ENCODE measurements at places on chromosomes 3 and 15.

- no peak for DNase-seq
These were observed 49.3 kb upstream of the XCR1 start for GRCh38 chr3:46076606-46077005.

GRCh38 chr3:52507359-52507758, 12.2 kb downstream of the STAB1 start:
- no peak for DNase-seq

- no peak for DNase-seq
These were observed 339.0 kb downstream of the EPHB1 start for GRCh38 chr3:135133905-135134683.

DNA sequence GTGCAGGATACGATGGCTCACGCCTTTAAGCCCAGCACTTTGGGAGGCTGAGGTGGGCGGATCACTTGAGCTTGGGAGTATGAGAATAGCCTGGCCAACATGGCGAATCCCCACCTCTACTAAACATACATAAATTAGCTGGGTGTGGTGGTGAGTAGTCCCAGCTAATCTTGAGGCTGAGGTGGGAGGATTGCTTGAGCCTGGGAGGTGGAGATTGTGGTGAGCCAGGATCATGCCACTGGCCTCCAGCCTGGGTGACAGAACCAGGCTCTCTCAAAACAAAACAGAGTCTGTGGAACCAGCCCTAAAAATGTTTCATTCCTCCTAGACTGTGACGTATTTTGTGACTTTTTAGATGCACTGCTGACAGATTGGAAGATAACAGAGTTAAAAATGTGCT, 34.3 kb upstream of the RAD51 start:
- DNase-seq: no peak

DNA sequence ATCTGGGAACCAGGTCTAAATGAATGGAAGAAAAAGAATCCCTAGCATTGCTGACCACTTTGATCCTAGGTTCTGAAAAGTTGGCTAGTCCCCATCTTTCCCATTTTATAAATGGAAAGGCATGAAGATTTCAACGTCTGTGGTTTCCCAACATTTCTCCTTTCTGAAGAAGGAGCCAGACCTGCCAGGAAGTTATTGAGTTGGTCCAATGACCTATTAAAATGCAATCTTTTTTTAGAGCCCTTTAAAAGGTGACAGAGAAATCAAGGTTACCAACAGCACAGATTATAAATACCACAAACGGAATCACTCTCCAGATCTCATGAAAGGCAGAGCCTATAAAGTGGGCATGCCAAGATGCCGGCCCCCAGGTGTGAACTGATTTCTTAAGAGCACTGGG, 505.6 kb upstream of the THBS1 start:
- DNase-seq: no peak

DNA sequence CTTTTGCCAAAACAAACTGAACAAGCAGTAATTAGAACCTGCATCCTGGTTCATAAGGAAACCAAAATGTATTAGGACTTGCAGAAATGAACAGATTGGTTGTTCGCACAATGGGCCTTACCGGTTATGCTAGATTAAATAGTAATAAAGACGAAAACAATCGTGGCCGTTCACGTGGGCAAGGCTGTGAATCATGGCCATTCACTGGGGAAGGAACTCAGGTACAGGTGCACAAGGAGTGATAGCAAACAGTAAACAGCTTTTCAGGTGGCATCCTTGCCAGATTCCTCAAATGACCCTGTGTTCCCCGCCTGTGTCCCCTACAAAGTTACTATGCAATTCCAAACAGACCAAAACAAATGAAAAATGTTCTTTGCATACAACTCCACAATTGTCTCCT, 8.2 kb downstream of the LRIG1 start:
- no peak for DNase-seq

DNA sequence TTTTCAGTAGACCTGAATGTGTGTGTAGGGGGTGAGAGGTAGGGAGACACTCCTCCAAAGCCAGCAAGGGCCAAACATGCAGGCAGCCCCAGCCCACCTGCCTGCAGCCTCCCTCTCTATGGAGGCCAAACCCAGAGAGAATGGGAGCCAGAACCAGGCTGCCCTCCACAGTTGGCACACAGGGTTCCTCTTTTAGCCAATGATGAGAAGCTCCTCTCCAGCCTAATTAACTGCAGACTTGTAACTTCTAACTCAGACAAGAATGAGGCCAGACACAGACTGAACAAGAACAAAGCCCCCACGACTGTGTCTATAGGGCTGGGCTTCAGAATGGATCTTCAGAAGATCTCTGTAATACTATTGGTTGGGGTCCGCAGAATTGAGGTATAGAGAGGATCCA, 12.3 kb upstream of the TLE3 start:
- no peak for DNase-seq

GRCh38 chr15:62867844-62868243, 174.7 kb upstream of the TPM1 start:
- no peak for DNase-seq

DNA sequence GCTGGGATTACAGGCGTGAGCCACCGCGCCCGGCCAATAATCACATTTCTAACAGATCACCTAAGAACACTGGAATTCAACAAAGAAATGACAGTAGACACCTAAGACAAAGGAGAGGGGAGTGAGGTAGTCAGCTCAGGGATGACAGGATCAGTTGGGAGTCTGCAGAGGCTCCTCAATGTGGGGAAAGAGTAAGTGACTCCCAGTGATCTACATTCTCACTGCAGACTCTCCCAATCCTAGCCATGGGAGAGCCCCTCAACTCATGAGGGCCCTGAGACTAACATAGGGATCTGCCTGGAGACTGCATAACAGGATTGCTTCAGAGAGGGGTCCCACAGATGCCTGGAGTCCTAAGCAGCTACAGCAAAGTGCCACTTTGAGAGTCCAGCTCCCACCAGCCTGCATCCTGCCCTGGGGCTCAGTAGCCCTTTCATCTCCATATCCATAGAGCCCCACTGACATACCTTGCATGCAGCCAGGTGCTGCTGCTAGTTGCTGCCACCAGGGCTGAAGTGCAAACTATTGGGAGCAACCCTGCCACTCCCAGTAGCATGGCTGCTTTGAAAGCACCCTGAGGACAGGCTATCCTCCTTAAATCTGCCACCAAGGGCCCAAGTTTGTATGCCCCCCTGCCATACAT, 21.8 kb upstream of the PFN2 start:
- DNase-seq: no peak

- no peak for DNase-seq
These were observed 655 bp upstream of the TMOD3 start for GRCh38 chr15:51828621-51829375.

GRCh38 chr3:136535906-136536305, 216.3 kb downstream of the STAG1 start:
- DNase-seq: no peak

- no peak for DNase-seq
These were observed 90.2 kb downstream of the ARNT2 start for GRCh38 chr15:80494351-80494751.

DNA sequence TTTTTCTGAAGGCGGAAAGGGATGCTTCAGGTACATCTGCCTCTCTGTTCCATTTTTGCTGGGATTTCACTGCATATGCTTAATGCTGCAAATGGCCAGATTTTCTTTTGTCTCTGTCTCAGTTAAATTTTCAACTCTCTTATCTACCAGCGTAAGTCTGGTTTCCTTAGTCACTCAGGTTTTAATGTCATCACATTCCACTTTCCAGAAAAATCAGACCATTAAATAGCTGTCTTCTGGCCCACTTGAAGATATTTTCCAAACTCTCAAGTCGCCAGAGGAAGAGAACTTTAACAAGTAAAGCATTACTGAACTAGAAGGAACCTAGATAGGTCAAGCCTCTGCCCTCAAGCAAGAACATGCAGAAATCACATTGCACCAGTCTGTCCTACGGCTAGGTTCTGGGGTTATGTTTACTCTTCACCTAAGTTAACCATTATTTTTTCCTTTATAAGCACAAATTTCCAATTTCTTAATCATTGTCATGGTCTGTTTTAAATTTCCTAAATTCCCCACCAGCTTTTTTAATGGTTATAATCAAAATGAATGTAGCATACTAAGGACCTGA, 26.5 kb downstream of the AVEN start:
- no peak for DNase-seq

DNA sequence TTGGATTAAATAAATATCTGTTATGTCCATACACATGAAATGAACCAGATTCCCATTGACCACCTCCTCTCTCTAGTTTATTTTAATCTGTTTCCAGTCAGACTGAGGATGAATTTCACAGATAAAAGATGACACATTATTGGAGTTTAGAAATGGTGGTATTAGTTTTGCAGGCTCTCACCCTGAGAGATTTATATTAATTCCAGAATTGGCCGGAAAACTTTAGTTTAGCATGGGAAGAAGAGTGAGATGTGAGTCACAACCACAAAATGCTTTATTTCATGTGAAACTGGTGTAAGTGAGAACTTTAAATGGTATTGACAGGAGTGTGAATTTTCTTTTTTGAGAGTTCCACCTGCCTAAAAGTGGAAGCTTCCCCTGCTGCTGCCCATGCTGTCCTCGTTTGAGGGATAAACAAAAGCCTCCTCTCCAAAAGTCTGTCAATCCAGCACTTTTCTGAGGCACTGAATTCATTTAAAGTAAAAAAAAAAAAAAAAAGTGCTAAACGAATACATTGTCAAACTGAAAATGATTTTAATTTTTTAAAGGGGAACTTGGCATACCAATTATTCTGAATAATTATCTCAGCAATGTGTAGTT, 65.1 kb upstream of the EPHA3 start:
- no peak for DNase-seq

- DNase-seq: no peak
These were observed 101.4 kb downstream of the TGFBR2 start for GRCh38 chr3:30707825-30708224.

DNA sequence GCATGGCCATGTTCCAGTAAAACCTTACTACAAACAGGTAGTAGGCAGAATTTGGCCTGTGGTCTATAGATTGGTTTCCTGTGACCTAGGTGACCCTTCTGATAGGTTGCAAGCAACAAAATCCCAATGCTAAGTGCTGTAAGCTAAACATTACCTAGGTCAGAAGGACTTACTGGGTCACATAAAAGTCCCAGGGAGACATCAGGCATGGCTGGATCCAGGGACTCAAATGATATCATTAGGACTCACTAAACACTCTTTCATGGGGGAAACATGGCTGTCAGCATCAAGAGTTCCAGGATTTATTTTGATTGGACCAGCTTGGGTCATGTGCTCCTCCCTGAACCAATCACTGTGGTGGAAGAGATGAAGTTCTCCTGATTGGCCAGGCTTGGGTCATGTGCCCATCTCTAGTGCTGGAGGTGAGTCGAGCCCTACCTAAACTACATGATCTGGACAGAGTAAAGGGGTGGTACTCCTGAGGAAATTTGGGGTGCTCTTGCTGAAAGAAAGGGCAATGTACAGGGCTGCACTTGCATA, 16.8 kb upstream of the SLC6A1 start:
- DNase-seq: no peak

DNA sequence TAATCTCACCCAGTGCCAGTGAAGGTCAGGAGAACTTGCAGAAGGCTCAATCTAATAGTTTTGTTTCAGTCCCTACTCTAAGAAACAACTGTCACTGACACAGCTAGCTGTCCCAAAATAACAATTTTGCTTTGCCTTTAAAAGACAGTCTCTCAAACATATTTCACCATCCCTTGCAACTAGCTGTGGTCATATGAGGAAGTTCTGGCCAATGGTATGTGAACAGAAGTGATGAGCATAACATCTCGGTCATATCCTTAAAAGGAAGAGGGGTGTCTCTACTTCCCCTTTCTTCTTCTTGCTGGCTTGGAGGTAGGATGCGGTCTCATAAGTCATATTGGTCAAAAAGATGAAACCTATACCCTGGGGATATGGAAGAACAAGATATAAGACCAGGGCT, 198.1 kb downstream of the NEK10 start:
- DNase-seq: no peak

- DNase-seq: no peak
These were observed 21.2 kb downstream of the ZNF860 start for GRCh38 chr3:32002561-32003368.

DNA sequence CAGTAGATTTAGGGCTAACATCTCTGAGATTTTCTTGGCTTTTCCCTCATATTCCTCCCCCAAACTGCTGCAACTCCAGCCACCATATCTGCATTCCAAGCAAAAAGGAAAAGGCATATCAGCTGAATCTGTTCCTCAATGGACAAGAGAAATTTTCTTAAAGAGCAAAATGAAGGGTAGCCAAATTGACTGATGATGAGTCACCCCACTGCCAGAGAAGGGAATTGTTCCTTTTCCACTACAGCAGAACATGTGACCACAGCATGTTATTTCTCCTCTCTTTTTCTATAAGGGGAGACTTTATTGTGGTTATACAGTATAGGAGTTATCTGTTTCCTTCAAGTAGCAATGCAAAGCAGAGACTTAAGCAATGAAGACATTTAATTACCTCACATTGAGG, 172.5 kb downstream of the MTHFS start:
- DNase-seq: no peak

GRCh38 chr3:45178183-45179023, 32.2 kb upstream of the CDCP1 start:
- no peak for DNase-seq

DNA sequence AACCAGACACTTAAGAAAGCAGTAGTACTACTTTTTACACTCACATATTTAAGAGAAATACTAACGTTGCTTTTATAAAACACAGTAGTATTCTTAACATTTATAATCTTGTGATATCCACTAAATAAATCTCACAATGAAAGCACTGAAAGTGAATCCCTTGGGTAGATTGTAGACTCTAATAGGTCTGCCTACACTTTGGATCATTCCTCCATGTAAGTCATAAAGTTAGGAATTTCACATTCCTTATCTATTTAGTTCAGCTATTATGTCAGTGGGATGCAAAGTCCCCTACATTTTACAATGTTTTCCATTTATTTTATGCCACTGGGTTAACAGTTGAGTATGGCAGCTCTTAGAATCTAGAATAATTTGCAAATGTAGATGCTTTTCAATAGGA, 330.7 kb downstream of the LSAMP start:
- DNase-seq: no peak

DNA sequence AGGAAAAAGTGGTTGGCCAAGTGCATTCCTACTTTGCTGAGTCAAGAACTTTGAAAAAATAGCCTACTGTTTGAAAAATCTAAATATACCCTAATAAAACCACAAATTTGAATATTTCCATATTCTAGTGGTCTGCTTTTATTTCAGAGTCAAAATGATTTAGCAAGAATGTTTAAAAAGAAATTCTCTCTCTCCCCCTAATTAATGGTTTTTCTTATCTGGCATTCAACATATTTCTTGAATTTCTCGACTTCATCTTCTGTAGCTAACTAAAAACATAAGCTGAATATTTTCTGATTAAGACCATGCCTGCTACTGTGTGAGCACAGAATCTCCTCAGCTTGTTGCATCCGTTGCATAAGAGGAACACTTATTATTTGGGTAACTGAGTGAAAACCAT, 563.5 kb upstream of the TBL1XR1 start:
- no peak for DNase-seq

GRCh38 chr3:11045536-11045935, 53.0 kb downstream of the SLC6A1 start:
- no peak for DNase-seq

- no peak for DNase-seq
These were observed 491.3 kb upstream of the AGTR1 start for GRCh38 chr3:148206446-148206845.

GRCh38 chr3:122410639-122411038, 5.2 kb downstream of the WDR5B start:
- no peak for DNase-seq

GRCh38 chr15:48406911-48407310, 75.7 kb downstream of the DUT start:
- no peak for DNase-seq

Data from activated CD4-positive, CD25-positive, alpha-beta regulatory T cell (primary cell).